Fibroblast of skin of right biceps (primary cell): ENCODE measurements at places on chromosomes 4 and X.

- no peak for DNase-seq
These were observed 88.0 kb upstream of the TLR2 start for GRCh38 chr4:153595894-153596601.

DNA sequence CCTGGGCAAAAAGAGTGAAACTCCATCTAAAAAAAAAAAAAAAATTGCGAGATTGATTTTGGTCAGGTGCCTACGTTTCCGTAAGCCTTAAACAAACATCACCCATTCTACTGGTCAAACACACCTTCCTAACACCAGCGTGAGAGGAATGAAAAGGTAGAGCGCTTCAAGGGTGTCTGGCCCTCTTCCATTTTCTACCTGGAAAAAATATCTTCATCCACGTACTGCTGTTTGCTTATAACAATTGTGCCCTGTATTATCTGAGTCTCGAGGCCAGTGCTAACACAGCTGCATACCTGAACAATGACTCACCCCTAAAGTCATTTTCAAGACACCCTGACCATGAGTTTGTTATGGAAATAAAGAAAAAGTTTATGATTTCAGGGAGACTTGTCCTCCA is 13.9 kb downstream of the TMSB4X start:
- DNase-seq = peak; percentile 73

- DNase-seq = no peak
These were observed 24.9 kb downstream of the PLAC8 start for GRCh38 chr4:83089410-83090157.

DNA sequence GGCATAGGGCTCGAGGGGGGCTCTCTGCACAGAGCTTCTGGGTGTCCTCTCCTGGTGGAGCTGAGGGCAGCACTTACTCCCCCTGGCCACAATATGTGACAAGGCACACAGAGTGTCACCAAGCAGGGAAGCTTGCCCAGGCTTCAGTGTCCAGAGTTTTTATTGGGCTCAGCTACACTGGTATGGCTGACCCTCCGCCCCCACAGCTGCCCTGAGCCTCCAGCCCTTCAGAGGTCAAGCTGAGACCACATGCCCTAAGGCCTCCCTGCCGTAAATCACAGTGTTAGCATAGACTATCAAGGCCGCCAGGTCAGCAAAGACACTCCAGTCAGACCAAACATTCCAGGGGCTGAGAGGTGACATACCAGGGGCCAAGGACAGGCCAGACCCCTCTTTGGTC is 59.0 kb downstream of the EVC start:
- DNase-seq = no peak

DNA sequence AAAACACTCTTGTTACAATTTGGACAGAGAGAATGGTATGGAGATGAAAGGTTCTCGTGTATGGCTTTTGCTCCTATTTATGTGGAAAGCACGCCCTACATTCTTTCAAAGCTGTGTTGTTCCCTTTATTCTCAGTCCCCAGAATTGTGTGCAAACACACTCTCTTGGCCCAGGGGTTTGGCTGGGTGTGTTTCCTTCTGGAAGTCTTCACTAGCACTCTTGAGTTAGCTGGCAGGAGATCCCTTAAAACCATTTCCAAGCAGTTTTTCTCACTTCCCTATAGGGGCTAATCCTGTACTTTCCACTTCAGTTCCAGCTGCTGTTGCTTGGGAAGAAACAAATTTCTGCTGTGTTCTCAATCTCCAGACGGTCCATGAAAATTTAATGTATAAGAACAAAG is 35.1 kb downstream of the FHL1 start:
- no peak for DNase-seq
